NCI-H2107 (cell line): ENCODE measurements at places on chromosomes 16 and 17.

DNA sequence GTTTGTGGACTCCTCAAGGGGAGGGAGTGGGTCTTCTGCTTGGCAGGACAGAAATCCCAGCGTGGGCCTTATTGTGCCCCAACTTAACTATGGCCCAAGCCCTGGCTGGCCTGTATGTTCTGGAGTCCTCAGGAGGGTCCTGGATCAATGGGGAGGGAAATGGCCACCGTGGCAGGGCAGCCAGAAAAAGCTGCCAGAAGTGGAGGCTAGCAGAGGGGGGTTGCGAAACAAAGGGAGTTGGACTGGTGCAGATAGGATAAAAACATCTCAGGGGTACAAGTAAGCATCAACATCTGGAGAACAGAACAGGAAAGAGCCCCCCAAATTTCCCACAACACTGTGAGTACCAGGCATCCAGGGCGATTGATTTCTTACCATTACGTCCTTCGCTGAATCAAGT lies 3.7 kb upstream of the CACNG1 start:
- DNase-seq, result no peak

DNA sequence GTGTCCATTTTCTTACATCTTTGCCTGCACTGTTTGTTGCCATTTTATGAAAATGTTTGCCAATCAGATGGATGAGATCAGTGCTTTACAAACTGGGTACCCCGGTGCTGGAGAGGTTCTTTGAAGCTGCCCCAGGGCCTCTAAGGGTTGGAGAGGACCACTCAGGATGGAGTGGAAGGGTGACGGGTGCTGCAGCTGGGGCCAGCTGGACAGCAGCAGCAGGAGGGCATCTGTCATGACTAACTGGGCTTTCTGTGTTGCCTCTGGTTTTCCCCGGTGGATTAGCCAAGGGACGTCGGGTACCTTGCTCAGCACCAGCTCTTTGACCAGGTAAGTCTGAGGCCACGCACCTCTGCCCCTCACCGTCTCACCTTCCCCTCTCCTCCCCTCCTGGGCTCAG lies 12.3 kb downstream of the KDM8 start:
- DNase-seq, result no peak

- no peak for DNase-seq
Measured at GRCh38 chr16:6446370-6446769, 886.3 kb upstream of the RBFOX1 start.

DNA sequence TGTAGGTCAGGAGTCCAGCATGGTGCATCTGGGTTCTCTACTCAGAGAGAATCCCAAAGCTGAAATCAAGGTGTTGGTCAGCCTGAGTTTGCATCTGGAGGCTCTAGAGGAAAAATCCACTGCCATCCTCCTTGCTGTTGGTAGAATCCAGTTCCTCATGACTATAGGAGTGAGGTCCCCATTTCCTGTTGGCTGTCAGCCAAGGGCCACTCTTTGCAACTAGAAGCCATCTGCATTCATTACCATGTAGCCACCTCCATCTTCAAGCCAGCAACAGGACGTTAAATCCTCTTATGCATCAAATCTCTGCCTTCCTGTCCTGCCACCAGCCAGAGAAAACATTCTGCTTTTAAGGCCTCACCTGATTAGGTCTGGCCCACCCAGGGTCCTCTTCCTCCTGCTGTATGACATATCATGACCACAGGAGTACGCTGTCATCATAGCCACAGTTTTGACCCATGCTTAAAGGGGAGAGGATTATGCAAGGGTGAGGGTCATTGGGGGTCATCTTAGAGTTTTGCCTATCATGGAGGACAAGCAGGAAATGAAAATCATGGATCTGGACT lies 40.5 kb downstream of the DNAH9 start:
- no peak for DNase-seq

DNA sequence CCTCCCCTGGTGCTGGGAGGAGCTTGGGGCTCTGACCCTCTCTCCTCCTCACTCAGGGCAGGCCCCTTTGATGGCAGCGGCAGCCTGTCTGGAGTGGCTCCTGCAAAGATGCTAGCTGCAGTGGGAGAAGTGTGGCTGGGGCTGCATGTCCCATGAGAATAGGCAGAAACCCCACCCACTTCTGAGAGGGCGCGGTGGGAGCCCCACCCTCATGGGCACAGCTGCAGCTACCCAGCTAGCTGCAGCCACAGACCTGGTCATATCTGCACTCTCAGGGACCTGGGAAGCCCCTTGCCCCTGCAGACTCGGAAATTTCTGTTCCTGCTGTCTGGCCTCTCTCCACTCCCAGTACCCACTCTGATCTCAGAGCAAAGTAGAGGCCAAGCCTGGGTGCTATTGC lies 72.2 kb upstream of the BRD7 start:
- DNase-seq, result no peak
